ENCODE measurements at places on chromosomes 6 and 20.

DNA sequence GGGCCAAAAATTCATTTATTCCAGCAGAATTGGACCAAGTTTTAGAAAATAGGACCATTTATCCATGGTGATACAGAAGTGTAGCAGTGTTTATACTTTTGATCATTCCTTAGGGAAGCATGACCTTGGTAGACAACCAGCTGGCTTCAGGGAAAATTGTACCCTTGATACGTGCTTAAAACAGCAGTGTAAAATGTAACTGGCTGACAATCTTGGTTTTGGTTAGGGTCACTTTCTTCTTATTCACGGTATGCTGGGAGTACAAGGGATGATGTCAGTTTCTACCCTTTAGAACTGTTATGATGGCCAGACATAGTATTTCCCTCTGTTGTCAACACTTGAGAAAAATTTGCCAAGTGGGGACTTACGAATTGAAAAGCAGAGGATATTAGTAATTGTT is 157.1 kb downstream of the BCKDHB start:
- DNase-seq: no peak

- no peak for DNase-seq
Measured at GRCh38 chr6:37583261-37583660, 83.6 kb upstream of the CCDC167 start.

DNA sequence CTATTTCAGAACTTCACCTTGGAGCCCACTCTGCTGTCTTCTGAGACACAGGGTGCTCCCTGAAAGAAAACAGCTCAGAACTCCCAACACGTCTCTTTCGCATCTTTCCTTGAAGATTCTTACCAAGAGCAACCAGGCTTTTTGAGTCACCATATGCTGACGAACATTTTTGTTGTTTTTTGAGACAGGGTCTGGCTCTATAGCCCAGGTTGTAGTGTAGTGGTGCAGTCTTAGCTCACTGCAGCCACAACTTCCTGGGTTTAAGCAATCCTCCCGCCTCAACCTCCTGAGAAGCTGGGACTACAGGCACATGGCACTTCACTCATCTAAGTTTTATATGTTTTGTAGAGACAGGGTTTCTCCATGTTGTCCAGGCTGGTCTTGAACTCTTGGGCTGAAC is 68.5 kb downstream of the TRMT11 start:
- DNase-seq: no peak

GRCh38 chr6:124661097-124661661 is 301.1 kb upstream of the RNF217 start:
- DNase-seq: no peak

GRCh38 chr6:32128751-32129296 is 778 bp upstream of the ATF6B start:
- no peak for DNase-seq

- DNase-seq: no peak
Measured at GRCh38 chr6:113664909-113665308, 192.2 kb upstream of the MARCKS start.

DNA sequence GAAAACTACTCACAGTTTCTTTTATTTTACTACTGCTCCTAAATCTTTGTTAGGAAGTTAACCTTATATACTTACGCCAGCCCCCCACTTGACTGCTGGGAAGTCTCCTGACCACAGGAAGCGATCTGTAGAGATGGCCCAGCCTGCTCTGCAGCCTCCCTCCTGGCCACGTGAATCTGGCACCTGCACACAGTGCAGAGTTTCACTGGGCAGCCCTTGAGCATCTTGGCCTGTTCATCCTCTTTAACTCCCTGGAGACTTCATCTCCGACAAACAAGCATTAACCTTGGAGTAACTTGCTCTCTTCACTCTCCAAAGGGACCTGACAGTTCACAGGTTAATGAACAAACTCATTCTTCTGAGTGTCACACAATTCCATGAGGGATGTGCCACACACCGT is 294.1 kb downstream of the BTBD9 start:
- no peak for DNase-seq

DNA sequence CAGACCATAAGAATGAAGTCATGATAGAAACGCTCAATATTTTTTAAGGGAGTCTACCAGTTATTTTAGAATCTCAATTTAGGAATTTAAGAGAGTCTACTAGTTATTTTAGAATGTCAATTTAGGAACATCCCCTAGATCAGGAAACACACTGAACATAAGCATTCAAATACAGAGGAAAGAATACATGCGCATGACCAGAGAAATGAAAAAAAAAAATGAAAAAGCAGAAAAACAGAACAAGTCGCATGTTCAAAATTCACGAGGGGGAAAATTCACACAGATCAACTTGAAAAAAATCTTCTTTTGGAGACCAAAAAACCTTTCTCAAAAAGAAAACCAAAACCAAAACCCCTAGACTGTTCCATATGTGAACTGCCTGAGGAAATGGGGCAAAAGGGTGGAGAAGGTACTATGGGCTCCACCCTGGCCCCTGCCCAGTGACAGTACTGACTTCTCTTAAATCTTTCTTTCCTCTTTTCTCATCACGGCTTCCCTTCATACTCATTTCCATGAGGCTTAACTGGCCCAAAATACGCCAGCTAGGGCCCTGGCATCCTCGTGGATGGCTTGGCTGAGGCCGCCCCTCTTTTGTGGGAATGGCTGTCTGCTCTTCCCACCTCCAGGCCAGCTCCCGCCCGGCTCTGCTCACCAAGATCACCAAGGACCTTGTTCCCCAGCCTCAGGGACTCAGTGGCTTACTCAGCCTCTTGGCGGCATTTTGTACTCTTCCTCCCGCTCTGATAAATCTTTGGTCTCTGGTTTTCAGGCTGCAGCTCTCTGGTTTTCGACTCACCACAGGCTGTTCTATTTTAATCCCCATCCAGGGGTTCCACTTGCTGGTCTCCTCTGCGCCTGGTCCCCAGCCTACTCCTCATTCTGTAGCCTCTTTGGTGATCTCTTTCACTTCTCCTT is 11.2 kb downstream of the ZBTB2 start:
- no peak for DNase-seq

- no peak for DNase-seq
Measured at GRCh38 chr6:30684386-30685156, 1.9 kb downstream of the PPP1R18 start.

GRCh38 chr6:36754582-36755434 is 57.2 kb downstream of the RAB44 start:
- no peak for DNase-seq

DNA sequence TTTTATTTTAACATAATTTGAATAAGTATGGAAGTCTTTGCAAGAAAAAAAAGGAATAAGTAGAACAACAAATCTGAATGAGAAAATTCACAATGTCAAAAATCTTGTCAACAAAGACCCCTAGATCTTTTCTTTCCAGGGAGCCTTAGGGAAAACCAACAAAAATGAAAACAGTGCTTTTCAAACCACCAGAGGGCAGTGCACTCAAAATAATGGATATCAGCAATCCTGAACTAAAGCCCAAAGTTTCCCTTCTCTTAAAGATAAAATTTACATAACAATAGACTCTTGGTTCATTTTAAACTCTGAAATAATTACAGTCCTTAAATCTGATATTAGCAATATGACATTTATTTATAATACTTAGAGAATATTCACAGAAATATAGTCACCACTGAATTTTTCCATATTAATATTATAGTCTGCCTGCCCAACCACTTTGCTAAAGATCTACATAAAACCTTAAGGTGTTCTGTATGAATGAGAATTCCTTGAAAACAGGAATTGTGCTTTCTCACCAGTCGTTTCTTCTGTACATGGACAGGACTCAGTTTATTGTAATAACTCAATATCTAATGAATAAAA is 105.3 kb upstream of the BMP5 start:
- no peak for DNase-seq

DNA sequence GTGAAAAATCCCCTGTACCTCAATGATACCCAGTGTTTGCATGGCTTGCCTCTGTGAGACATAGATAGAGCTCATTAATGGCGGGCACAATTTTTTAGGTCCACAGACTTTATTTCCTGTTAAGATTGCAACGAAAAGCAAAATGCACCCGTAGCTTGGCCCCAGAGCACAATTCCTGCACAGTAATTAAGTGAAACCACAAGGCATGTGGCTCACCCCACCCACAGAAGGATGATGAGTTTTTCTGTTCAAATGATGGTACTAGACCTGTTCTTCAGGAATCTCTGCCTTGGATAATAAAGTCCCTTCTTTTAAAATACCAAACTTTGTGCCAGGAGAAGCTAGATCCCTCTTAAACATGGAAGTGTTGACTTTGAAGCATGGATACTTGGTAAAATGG is 738.1 kb downstream of the QKI start:
- DNase-seq: no peak

- no peak for DNase-seq
Measured at GRCh38 chr6:144482142-144482541, 197.0 kb downstream of the UTRN start.

- DNase-seq: peak; percentile 55
Measured at GRCh38 chr20:34824806-34825529, 483 bp downstream of the NCOA6 start.

- DNase-seq: no peak
Measured at GRCh38 chr20:10475225-10475624, 40.1 kb downstream of the SLX4IP start.

DNA sequence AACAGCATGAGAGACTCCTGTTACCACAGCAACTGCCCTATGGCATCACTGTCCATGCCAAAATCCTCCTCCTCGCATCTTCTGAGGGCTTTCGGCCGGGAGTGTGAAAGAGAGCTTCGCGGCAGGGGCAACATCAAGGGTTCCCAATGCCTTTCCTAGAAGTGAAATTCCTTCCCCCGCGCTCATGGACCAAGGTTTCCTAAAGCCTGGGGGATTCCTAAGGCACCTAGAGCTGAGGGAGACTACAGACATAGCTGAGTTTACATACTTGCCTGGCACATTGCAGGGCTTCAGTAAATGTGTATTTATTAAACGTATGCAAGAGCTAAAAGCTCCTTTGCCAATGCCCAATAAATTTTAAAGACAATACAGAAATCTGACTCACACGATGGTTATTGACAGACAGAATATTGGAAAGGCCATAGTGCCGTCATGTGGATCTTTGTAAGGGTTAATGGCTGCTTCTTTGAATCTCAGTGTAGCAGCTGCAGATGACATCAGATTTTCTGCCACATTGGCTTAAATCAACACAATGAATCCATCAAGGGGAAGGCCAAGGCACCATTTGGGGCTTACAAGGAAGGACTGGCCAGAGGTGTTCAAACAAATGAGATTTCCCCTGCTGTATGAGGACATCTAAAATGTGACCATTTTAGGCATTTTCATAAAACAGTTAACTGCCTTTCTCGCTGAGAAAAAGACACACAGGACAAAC is 281.2 kb upstream of the JARID2 start:
- no peak for DNase-seq

DNA sequence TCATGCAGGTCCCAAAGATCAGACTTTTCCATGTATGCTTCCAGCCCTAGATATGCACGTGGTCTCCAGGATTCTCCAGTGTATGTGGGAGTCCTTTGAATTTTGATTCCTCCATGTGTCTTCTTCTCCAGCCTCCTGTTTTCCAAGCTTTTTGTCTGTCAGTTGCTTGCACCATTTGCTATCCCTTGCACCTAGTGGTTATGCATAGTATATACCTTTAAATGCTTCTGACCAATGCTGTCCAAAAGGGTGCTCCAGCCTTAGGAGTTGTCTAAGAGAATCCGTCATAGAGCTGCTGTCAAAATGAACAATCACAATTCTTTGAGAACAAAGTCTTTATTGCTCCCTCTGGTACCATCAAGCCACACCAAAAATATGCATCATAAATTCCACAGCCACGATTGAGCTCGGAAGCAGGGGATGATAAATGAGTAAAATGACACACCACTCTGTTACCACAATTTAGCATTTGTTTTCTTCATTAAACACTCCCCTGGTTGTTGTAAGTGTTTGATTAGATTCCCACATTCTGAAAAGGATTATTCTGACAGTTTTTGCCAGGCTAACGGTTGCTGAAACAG is 706.2 kb upstream of the GJE1 start:
- no peak for DNase-seq

DNA sequence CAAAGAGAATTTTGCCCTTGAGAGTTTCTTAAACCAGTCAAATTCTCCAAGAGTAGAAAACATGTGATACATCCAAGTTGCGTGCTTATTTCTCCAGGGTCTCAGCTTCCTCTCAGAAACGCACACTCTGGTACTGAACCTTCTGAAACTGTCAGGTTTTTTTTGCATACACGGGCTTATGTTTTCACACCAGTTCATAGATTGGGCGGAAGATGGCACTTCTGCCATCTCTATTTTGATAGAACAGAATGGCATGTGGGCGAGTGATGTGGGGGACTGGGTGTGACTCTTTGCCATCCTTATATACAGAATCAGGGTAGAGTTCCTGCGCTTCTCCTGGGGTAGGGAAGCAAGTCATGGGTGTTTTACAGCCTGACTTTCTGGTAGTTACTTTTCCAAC is 56.4 kb downstream of the ADTRP start:
- DNase-seq: no peak

DNA sequence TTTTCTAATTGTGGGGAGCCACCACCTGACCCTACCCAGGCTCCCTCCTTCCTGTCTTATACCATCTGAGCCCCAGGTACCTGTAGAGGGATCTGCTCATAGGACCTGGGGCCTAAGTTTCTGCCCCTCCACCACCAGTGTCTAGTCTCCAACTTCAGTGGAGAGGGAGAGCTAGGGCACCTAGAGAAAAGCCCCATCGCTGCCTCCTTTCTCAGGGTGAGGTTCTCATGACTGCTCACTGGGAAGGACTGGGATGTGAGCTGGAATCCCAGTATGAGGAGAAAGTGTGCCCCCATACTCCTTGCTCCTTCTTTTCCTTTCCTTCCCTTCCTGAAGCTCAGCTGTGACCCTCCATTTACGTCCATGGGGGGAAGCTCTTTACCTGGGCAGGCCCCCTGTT is 231.6 kb downstream of the LRFN2 start:
- DNase-seq: no peak

- DNase-seq: no peak
Measured at GRCh38 chr6:47075741-47076421, 33.7 kb upstream of the ADGRF1 start.

- no peak for DNase-seq
Measured at GRCh38 chr6:13367396-13367795, 39.1 kb upstream of the TBC1D7 start.

DNA sequence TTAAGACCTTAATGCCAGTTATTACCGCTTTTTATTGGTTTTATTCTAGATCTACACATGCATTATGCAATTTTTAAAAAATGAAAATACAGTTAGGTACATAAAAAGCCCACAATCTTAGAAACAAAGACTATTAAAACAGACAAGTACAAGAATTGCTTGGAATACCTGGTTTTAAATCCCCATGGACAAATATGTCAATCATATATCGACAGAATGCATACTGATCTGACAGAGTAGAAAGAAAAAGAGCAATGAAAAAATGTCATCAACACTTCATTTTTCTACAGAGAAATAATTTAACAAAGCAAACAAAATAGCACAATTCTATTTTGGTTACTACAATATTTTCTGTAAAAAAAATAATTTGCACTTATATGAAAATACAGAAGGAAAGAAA is 139.7 kb downstream of the TRDN start:
- DNase-seq: no peak

DNA sequence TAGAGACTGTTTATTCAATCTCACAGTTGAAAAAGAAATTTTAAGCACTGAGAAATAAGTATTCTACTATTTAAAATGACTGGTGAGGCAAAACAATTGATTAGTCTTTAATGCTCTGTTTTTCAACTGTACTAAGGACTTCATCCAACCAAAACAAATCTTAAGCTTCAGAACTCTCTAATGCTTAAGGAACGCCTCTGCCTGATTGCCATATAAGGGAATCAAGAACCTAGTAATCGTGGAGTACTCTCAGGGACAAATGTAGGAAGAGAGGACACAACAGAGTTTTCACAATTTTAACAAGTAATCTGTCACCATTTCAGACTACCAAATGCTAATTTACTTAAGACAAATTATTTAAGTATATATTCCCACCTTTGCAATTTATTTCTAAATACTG is 16.1 kb downstream of the FBXO30 start:
- DNase-seq: no peak

- no peak for DNase-seq
Measured at GRCh38 chr6:161834426-161834825, 560.6 kb upstream of the AGPAT4 start.

Measured in activated gamma-delta T cell (primary cell).